ENCODE measurements at places on chromosomes 12 and 14.

DNA sequence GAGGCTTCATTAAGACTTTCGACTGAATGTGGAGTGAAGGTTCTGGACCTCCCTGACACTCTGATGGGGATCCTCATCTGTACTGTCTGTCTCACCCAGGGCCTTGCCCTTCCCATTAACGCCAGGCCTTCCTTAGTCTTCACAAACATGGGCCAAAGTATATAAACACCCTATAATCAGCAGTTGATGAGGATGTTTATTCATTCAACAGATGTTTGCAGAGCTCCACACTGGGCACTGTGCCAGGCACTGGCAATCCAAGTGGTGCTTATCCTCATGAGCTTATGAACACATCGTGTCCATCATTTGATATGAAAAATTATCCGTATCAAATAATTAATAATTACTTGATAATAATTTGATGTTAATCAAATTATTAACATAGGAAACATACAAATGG is 454.4 kb downstream of the FUT8 start:
- no peak for DNase-seq

DNA sequence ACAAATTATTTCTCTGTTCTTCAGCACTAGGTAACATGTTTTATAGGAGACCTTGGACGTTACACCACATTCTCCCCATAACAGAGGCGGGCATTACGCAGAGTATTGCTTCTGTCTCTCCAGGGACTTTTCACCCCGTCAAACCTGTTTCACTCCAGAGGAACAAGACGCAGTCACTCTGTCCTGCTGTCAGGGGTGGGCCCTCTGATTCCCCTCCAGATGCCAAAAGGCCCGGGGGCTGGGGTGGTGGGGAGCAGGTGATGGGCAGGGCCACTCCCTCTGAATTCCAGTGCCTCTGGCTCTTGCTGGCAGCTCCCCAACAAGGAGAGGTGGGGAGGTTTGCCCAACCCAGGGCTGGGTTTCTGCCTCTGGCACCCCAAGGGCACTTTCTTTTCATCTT is 71.9 kb downstream of the NTF3 start:
- no peak for DNase-seq

DNA sequence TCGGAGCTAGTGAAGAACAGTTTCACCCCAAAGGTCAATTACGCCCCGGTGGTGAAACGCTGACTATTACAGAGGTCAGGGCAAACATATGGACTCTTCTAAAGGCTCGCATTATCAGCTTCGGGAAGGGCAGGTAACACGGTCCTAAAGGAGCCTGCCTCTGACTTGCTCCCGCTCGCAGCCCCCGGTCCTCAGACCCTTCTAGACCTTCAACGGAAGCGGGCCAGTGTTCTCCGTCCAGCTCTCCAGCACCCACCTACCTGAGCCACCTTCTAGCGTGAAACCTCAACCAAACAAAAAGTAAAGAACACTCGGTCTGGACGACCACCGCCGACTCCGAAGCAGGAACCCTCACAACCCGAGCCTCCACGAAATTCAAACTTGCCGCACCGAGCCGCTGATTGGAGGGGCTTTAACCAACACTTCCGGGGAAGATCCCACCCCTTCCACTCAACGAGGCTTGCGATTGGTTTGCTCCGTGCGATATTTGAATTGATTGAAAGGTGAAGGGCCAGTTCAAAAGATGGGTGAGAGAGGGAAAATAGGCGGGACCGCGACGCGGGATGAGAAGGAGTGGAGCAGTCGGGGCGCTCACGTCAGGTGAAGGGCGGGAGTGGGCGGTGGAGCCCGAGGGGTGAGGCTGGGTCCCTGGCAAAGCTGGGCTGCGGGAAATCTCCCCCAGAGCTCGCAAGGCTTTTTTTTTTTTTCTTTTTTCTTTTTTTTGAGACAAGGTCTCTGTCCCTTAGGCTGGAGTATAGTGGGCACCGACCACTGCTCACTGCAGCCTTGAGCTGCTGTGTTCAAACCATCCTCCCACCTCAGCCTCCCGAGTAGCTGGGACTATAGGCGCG is at the start of gene DLGAP5:
DLGAP5 (minus strand) TSS at position 383 of the 851 bp plus-strand sequence. CDS start 2,406 bp downstream, outside the sequence.
- DNase-seq: peak; percentile 100

- no peak for DNase-seq
Measured at GRCh38 chr12:71299541-71300376, 139.8 kb upstream of the LGR5 start.

DNA sequence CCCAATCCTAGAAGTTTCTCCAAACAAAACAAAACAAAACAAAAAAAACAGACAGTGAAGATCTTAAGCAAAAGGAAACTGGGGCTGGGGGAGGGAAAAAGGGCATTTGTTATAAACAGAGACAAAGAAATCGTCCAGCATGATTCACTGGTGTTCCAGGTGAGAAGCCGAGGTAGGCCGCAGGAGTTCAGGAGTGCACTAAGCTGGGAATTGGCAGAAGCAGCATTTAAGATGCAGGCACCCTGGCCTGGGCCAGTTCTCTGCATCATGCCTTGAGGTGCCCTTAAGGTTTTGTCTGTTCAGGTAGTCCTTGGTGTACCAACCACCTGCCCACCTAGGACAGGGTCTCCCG is 11.2 kb downstream of the TBX3 start:
- no peak for DNase-seq

DNA sequence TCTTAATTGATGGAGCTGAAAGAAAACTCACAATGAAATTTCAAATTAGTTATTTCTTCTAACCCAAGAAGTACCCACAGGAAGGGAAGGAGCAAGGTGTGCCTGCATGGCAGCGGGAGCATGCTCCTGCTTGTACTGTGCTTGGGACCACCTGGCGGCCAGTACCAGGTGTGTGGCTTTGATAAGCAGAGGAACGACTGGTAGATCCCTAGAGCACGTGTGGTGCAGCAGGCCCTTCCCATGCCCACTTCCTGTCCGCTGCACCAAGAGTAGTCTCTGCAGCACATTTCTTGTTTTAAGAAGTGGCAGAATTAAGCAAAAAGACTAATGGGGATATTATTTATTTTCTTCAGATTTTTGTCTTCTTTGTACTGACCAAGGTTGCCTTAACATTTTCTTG is 122.3 kb upstream of the ATF1 start:
- no peak for DNase-seq

- DNase-seq: peak; percentile 78
Measured at GRCh38 chr12:117968826-117969659, at the start of gene KSR2. Gene KSR2 (minus strand): TSS chr12:117968990. CDS start chr12:117968255, 735 bp downstream.

DNA sequence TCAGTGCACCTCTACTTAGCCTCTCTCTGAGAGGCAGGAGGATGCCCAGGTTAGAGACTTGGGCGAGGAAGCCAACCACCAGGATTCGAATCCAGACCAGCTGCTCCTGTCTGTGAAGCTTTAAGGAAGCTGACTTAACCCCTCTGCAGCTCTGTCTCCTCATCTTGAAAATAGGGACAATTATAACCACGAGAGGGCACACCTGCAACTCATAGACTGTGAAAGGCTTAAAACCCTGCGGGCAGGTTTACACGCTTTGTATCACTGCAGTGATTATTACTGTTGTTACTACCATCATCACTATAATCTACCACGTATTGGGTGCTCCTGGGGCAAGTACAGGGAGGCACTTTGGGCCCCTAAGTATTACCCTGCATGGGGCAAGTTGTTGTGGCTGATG is 379.8 kb downstream of the VRK1 start:
- DNase-seq: peak; percentile 89

- DNase-seq: no peak
Measured at GRCh38 chr14:100263141-100263540, 24.2 kb downstream of the YY1 start.
